Activated CD8-positive, alpha-beta T cell treated with anti-CD3 and anti-CD28 coated beads for 36 hours (primary cell): ENCODE measurements at places on chromosomes 3 and 15. TPM values are rescaled to one million over a fixed set of nuclear protein-coding genes. Genes with fewer than 3 reads are reported as not detected.

Gene RTP3
- total RNA-seq: not detected

Gene VEPH1
- not detected for total RNA-seq

DNA sequence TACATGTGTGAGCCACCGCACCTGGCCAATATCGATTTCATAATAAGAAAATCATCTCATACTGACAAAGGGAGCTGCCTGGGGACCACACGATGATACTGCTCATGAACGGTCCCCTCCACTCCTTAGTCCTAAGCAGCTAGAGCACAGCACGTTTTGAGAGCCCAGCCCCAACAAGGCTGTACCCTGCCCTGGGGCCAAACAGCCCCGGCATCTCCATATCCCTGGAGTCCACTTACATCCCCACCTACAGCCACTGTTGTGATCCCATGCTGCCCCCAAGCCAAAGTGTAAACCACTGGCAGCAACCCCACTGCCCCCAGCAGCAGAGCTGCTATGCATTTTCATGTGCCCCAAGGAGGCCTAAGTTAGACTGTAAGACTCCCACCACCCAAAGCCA, 52.8 kb downstream of the ADAM10 start:
- no peak for DNase-seq

- DNase-seq: no peak
Observed at GRCh38 chr3:194386648-194387047, 12.4 kb downstream of the GP5 start.

- no peak for DNase-seq
Observed at GRCh38 chr15:80733460-80733859, 38.4 kb downstream of the ABHD17C start.

DNA sequence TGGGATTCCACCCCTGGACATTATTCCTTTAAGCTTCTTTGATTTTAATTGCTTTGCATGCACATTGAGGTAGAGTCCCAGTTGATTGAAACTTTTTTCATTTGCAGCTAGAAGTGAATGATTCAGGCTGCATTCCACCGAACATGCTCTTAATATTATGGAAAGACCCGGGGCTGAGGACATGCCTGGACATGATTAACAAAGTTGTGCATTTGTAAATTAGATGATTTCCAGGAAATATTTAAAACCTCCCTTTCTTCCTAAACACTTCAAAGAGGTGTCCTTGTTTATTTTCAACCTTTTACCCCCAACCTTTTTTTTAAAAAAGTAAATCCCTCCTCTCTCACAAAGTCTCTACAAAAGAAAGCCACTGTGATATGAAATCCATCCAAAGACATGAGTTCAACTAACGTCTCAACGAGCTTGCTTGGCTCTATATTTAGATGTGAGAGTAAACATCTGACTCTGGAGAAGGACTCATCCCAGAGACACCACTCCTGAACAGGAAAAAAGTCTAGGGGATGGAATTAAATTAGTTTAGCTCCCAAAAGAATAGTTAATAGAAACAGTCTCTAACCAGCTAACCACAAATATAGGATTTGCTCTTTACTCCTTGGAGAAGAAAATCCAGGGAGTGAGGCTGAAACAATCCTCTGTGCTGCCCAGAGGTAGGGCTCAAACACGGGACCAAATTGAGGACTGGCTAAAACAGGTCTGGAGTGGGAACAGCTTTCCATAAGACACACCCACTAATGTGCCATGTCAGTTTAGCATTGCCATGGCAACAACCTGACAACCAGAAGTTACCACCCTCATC, 83.1 kb downstream of the XXYLT1 start:
- DNase-seq: no peak

DNA sequence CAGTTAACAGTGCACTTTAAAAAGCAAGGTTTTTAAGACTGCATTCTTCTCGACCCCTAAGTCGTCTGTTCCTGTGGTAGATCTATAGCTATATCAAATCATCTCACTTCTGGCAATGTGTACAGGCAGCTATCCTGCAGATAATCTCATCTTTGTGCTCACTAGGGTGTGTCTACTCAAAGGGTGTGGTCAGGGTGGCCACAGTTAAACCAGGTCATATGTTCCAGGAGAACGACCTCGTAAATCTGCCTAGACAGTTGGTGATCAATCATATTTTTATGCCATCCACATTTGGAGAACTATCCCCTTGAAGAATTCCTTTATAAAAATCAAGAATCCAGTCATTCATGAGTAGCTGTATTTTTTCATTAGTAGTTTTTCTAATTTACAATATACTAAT, 3.0 kb downstream of the VEPH1 start:
- no peak for DNase-seq

DNA sequence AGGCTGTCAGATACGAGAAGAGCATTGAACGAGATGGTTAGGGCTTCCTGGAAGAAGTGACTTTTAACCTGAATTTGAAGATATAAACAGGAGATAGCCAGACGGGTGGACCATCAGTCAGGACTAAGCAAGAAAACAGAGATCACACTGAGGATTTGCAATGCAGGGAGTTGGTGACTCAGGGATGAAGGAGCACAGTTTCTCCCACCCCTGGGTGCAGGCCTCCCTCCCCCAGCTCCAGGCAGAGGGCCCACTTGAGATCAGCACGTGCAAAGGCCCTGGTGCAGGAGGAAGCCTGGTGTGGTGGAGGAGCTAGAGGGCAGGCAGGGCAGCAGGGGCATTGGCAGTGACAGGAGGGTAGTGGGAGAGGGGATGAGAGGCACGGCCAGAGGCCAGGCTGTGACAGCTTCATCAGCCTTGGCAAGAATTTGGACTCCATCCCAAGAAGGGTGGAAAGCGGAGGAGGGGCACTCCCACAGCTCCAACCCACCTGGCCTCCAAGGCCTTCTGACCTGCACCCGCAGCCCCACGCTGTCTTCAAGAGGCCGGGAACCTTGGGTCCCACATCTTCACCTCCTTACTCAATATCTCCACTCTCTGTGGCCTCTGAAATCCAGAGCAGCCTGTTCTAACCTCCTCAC, 8.7 kb upstream of the PCSK6 start:
- DNase-seq: no peak

- no peak for DNase-seq
Observed at GRCh38 chr3:171991166-171991565, 48.2 kb upstream of the FNDC3B start.

DNA sequence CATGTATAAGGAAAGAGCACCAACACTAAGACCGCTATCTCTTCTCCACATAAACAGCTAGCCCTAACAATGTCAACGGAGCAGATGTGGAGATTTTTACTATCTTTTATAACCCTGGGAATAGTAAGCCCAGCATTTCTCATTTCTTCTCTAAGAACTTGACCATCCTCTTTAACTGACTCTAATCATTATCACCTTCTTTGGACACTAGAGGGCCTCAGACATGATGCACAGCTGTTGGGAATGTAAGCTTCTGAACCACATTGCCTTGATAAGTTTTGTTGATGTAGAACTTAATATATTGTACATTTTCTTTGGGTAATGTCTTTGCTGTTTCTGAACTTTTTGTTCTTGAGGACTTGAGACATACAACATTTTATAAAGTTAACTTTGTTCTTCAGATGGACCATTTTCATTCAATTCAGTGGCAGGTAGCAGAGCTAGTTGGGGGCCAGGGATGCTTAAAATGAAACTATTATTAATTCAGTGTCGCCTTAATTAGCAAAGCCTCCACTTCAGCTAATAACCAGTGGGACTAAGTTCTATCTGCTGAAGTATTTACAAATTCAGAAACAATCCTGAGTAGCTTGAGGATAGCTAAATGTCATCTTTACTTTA, 9.6 kb upstream of the TAGLN3 start:
- no peak for DNase-seq

DNA sequence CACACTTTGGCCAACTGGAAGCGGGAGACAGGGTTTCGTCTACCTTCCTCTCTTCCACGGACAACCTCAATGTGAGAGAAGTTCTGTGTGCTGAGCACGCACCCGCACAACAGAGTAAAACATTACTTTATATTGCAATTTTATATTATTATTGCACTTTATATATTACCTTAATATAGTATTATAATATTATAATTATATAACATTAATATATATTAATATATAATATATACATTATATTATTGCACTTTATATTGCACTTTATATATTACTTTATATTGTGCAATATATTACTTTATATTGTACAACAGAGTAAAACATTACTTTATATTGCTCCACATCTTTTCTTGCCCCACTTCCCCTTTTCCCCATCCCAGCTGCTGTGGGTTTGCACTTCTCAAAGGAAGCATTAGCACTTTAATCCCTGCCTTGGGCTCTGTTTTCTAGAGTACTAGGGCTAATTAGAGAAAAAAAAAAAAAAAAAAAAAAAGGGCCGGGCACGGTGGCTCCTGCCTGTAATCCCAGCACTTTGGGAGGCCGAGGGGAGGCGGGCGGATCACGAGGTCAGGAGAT, 76.4 kb upstream of the SLC4A7 start:
- DNase-seq: no peak

DNA sequence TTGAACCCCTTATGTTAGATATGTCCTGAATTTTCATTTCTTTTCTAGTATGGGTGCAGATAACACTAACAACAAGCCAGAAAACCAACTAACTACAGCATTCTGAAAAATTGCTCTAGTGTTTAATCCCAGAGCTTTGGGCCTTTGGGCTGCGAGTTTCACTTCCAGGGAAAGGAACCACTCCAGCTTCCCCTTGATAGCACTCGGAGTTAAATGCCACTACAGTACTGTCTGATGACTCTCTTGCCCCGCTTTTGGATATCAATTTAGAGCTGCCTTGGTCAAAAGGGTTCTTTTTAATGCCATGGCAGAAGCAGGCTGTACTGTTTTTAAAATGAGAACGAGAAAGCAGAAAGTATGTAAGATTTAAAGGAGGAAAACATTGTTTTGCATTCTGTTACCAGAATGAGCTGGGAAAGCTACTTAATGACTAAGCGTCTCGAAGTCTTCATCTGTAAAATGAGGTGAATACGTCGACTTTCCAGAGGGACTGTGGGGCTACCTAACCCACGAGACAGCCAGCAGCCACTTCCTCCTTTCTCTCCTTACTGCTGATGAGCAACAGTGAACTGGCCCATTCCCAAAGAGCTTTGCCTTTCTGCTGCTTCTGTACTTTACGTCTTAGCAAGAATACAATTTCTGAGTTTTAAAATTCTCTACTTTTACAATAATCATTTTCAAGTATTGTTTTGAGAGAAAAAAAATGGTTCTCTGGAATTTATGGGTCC, 299.3 kb upstream of the LYSMD4 start:
- no peak for DNase-seq

DNA sequence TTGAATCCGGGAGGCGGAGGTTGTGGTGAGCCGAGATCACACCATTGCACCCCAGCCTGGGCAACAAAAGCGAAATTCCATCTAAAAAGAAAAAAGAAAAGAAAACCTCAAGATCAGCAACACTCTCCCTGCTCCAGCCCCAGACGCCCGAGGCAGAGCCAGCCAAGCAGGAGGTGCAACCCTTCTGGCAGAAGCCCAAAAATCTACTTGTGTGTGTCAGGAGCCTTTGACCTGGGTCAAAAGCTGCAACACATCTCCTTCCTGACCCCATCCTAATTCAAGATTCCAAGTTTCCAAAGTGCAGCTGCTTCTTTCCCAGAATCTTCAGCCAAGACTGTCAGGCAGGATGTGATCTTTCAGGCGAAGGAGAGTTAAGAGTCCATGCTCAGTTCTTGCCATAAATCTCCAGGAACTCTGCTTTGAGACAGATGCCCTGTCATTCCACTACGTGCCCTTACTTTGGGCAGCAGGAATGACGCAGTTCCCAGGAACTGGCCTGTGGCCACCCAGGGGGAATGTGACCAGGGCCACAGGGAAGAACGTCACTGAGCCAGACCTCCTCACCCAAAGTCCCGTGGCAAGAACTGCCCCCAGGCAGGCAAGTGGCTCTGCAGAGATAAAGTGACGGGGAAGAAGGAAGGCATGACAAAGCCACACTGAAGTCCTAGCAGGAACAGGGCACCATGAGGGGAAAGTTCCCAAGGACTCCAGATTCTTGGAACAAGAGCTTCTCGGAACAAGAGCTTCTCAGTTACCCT, 39.4 kb downstream of the SH3BP5 start:
- no peak for DNase-seq
